Progenitor cell of endocrine pancreas (in vitro differentiated cells): ENCODE measurements at places on chromosomes 13 and 19. TPM values are rescaled to one million over a fixed set of nuclear protein-coding genes. Genes with fewer than 3 reads are reported as not detected.

SBSN gene
- 0.16 and 0.24 TPM in 2 replicates for total RNA-seq

ZNF541 gene
- not detected in 2 replicates for total RNA-seq

ERVV-1 gene
- not detected in 2 replicates for total RNA-seq

- no peak for DNase-seq
- peaks cover 14% of the 10 kb centered on the region for H3K4me1 ChIP-seq
- no peak within 1 kb of the TSS for H3K27ac ChIP-seq
- H3K4me3 ChIP-seq, result no peak within 1 kb of the TSS
- H3K27me3 ChIP-seq, result peaks cover 3% of the 10 kb centered on the region
- H3K36me3 ChIP-seq, result peaks cover 36% of the 10 kb centered on the region
Observed at GRCh38 chr13:113452942-113453901, at the start of gene ADPRHL1. TSS of gene ADPRHL1 (minus strand) at chr13:113453488. CDS start at chr13:113453437, 51 bp downstream.

DNA sequence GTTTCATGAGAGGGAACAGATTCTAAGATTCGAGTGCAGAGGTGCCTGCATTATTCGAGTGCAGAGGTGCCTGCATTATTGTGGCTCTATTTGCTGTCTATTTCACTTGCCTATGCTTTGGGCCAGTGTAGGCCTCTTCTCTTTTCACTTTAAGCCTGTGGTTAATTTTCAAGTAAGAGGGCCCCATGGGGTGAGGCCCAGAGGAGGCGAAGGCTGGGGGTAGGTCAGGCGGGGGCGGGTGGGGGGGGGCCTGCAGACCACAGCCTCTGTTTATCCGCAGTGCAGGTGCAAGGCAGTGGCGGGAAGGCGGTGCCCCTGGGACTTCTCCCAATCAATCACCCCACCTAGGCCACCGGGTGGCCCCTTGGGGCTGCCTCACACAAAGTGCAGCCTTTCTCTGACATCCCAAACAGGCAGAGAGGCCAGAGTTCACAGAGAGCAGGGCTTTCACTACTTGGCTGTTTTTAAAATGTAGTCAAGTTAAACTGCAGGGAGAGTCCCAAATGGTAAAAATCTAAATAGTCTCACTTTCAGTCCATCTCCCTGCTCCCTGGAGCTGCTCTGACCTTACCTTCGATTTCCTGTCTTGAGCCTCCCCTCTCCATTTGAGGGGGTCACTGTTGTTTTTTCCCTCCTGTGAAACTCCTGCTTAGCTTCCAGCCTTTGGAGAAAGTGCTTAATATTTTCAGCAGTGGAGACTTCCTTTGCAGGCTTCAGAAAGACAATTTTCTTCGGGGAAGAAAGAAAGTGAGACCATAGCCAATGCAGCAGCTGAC, 249.0 kb downstream of the DLEU7 start:
- no peak overlapping the region for H3K4me3 ChIP-seq
- H3K4me1 ChIP-seq, result peaks cover 42% of the 10 kb centered on the region
- H3K27me3 ChIP-seq, result no peaks in the 10 kb centered on the region
- no peaks in the 10 kb centered on the region for H3K36me3 ChIP-seq

DNA sequence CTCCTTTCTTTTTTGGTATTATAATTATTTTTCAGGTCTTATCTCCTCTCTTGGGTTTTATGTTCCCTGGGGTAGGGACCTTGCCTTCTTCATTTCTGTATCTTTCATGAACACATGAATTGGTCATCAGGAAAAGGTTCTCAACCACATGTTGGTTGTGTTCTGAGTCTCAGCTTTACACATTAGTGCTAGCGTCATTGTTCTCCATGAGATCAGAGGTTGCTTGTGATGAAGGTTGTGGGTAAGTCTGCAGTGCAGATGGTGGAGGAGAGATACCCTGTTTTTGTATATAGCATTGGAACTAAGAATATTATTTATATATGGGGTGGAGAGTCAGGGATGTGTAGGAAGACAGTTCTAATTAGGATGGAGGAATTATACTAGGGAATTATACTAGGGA, 24.5 kb upstream of the CEACAM8 start:
- H3K27ac ChIP-seq, result no peak overlapping the region
- no peak for DNase-seq
- no peaks in the 10 kb centered on the region for H3K4me1 ChIP-seq
- no peak overlapping the region for H3K4me3 ChIP-seq
- no peaks in the 10 kb centered on the region for H3K27me3 ChIP-seq

DNA sequence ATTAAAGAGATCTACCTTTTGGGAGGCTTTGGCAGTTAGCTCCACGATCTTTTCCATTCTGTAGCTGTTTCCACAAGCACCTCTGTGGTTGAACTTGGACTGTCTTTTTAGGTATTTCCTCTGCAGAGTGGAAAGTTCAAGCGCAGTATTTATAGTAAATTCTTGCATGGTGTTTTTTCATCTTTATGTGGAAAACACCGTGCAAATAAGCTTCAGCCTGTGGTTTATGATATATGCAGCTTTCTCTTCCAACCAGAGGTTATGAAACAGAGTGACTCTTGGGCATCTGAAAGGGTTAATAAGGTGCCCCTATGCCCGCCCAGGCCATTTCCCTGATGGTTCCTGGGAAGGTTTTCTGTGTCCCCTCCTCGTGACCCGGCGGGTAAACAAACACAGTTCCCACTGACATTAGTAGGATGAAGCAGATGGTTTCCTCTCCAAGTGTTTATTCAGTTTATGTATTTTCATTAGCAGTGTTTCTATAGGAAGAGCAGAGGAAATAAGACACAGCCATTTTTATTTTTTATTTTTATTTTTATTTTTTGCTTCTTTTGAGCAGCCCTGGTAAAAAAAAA, 39.7 kb upstream of the RNF113B start:
- DNase-seq, result no peak
- H3K4me1 ChIP-seq, result peaks cover 48% of the 10 kb centered on the region
- peak overlapping the region; percentile 67 for H3K27ac ChIP-seq
- H3K27me3 ChIP-seq, result no peaks in the 10 kb centered on the region
- peaks cover 24% of the 10 kb centered on the region for H3K36me3 ChIP-seq

DNA sequence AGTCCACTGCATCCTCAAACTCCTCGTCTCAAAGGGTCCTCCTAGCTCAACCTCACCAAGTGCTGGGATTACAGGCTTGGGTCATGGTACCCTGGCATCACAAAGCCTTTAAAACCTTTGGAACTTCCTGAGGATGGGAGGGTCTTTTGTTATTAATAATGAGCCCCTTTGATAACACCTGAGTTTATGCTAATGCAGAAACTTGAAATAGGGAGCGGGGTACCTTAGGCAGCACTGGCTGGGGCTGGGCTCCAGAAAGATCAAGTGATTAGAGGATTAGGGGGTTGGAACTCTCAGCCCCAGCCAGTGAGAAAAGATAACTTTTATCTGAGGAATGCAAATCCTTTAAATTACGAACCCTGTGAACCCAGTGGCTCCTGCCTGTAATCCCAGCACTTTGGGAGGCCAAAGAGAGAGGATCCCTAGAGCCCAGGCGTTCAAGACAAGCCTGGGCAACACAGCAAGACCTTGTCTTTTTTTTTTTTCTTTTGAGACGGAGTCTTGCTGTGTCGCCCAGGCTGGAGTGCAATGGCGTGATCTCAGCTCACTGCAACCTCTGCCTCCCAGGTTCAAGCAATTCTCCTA, 9.3 kb upstream of the PSPC1 start:
- H3K27me3 ChIP-seq, result no peaks in the 10 kb centered on the region
- H3K4me3 ChIP-seq, result no peak overlapping the region
- no peak overlapping the region for H3K27ac ChIP-seq
- peaks cover 3% of the 10 kb centered on the region for H3K36me3 ChIP-seq

DNA sequence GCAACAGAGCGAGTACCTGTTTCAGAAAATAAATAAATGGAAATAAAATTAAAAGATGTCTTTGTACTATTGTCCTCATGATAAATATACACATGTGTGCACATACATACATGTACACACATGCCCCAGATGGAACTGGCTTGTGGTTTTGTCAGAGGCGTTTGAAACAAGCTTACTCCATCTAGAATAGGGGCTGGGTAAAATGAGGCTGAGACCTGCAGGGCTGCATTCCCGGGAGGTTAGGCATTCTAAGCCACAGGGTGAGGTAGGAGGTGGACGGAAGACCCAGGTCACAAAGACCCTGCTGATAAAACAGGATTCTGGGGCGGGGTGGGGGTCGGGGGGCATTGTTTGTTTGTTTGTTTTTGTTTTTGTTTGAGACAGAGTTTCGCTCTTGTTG, 8.1 kb upstream of the SIN3B start:
- H3K36me3 ChIP-seq, result no peaks in the 10 kb centered on the region
- H3K27me3 ChIP-seq, result peaks cover 18% of the 10 kb centered on the region
- H3K4me1 ChIP-seq, result peaks cover 4% of the 10 kb centered on the region
- H3K27ac ChIP-seq, result no peak overlapping the region

DNA sequence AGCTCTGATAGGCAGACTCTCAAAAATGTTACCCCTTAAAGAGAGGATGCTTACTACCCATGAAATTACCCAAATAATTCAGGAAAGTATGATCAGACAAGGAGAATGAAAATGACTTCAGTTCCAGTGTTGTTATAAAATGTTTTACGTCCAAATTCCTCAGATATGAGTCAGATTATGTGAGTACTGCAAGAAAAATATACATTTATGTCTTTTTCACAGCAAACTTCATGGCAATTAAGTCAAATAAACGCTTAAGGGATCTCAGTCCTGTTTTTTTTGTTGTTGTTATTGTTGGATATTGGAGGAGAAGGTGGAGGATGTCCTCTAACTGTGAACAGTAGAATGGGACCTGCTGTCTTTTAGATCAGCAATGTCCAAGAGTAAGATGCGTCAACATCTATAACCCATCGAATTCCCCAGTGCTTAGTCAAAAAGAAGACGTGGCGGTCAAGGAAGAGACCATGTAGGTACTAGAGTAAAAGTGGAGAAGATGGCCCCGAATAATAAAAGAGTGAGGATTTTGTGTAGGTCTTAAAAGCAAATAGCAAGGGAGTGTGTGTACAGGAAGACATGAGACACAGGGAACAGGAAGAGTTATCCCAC, 215.4 kb upstream of the IRS2 start:
- H3K27me3 ChIP-seq, result peaks cover 27% of the 10 kb centered on the region
- no peak for DNase-seq
- H3K27ac ChIP-seq, result no peak overlapping the region
- H3K36me3 ChIP-seq, result no peaks in the 10 kb centered on the region

DNA sequence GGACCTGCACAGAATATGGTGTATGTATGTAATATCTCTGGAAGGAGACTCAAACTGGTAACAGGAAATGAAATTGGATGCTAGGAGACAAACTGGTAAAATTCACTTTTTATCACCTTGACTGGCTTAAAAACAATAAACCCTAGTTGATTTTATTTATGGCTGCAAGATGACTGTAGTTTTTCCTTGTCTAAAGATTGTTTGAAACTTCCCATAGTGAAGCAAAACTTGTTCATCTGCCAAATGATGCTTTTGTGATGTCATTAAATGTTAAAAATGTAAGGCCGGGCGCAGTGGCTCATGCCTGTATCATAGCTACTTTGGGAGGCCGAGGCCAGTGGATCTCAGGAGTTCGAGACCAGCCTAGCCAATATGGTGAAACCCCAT, 2.5 kb upstream of the ECH1 start:
- H3K36me3 ChIP-seq, result peaks cover 21% of the 10 kb centered on the region
- DNase-seq, result no peak
- peak overlapping the region; percentile 45 for H3K27ac ChIP-seq
- H3K4me3 ChIP-seq, result no peak overlapping the region
- H3K27me3 ChIP-seq, result no peaks in the 10 kb centered on the region
- peaks cover 28% of the 10 kb centered on the region for H3K4me1 ChIP-seq

DNA sequence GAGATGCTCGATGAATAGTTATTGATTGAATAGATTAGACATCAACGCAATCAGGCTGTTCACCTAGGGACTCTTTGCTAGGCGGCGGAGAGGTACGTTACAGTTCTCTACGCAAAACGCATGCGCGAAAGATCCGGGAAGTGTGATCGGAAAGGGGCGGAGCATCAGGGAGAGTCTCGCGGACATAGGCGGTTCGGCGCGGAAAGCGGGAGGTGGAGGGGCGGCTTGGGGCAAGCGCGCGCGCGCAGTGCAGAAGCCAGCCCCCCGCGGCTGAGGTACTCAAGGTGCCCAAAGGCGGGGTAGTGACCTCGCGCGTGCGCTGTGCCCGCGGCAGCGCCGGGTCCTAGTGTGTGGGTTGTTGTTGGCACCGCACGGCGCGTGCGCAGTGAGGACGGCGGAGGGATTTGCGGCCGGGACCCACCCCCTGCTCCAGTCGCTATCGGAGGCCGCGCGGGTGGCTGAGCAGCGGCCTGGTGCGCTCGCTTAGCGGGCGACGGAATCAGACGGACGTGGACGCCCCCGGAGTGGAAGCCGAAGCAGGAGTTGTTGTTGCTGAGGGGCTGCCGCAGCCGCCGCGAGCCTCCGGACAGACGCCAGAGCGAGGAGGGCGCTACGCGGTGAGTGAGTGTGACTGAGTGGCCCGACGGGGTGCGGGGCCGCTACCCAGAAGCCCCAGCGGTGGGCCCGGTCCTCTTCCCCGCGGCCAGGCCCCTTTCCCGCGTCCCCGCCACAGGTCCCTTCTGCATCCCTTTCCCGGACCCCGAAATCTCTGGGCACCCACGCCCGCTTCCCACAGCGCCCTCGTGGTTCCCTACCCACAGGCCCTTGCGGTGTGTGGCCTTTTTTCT, at the start of gene SNRNP70:
SNRNP70 (plus strand) TSS at position 432 of the 848 bp plus-strand sequence. CDS start 964 bp downstream, outside the sequence.
- H3K4me1 ChIP-seq, result peaks cover 14% of the 10 kb centered on the region
- H3K36me3 ChIP-seq, result peaks cover 11% of the 10 kb centered on the region
- peak within 1 kb of the TSS; percentile 81 for H3K27ac ChIP-seq
- peaks cover 7% of the 10 kb centered on the region for H3K27me3 ChIP-seq

- peak overlapping the region; percentile 96 for H3K27ac ChIP-seq
- no peak for DNase-seq
- H3K27me3 ChIP-seq, result no peaks in the 10 kb centered on the region
- H3K4me3 ChIP-seq, result peak overlapping the region; percentile 97
- H3K36me3 ChIP-seq, result peaks cover 23% of the 10 kb centered on the region
- H3K4me1 ChIP-seq, result peaks cover 22% of the 10 kb centered on the region
Observed at GRCh38 chr19:37077501-37077933, 716 bp upstream of the ZNF420 start.

GRCh38 chr19:6374711-6375410, 872 bp downstream of the PSPN start:
- H3K27me3 ChIP-seq, result no peaks in the 10 kb centered on the region
- peaks cover 8% of the 10 kb centered on the region for H3K36me3 ChIP-seq
- peaks cover 5% of the 10 kb centered on the region for H3K4me1 ChIP-seq
- DNase-seq, result no peak

- no peak for DNase-seq
- H3K36me3 ChIP-seq, result peaks cover 4% of the 10 kb centered on the region
- peaks cover 7% of the 10 kb centered on the region for H3K27me3 ChIP-seq
- H3K27ac ChIP-seq, result no peak within 1 kb of the TSS
Observed at GRCh38 chr19:35641515-35642151, at the start of gene ETV2. TSS of gene ETV2 (plus strand) at chr19:35641745. CDS start at chr19:35642461, 716 bp downstream.

GRCh38 chr13:23547000-23547590, 23.1 kb upstream of the TNFRSF19 start:
- peaks cover 14% of the 10 kb centered on the region for H3K27me3 ChIP-seq
- DNase-seq, result no peak
- peaks cover 6% of the 10 kb centered on the region for H3K4me1 ChIP-seq
- peak overlapping the region; percentile 69 for H3K4me3 ChIP-seq
- no peaks in the 10 kb centered on the region for H3K36me3 ChIP-seq

- peak overlapping the region; percentile 77 for H3K27ac ChIP-seq
- peaks cover 45% of the 10 kb centered on the region for H3K4me1 ChIP-seq
- H3K36me3 ChIP-seq, result peaks cover 5% of the 10 kb centered on the region
- peaks cover 27% of the 10 kb centered on the region for H3K27me3 ChIP-seq
Observed at GRCh38 chr13:36891752-36892151, 28.3 kb downstream of the SMAD9 start.

DNA sequence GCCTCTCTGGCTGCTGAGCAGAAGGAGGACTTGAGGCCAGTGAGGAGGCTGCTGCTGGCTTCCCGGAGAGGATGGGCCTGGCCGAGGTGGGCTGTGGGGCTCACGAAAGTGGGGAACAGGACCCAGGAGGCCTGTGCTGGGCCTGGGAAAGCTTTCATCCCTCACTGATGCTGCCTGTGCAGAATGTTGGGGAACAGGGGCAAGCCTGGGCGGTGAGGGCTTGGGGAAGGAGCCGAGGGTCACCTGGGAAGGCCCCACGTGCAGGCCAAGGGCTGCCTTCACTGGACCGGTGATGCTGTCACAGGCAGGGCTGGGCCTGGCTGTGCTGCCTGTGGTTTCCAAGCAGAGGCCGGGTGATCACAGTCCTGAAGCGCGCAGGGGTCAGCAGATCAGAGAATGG, 9.4 kb downstream of the AP1M1 start:
- H3K4me3 ChIP-seq, result no peak overlapping the region
- peaks cover 5% of the 10 kb centered on the region for H3K4me1 ChIP-seq
- DNase-seq, result no peak
- no peaks in the 10 kb centered on the region for H3K27me3 ChIP-seq
